ENCODE measurements at places on chromosomes 16 and 17.

GRCh38 chr17:48104440-48104839 is 3.1 kb upstream of the SNX11 start:
- DNase-seq = no peak

DNA sequence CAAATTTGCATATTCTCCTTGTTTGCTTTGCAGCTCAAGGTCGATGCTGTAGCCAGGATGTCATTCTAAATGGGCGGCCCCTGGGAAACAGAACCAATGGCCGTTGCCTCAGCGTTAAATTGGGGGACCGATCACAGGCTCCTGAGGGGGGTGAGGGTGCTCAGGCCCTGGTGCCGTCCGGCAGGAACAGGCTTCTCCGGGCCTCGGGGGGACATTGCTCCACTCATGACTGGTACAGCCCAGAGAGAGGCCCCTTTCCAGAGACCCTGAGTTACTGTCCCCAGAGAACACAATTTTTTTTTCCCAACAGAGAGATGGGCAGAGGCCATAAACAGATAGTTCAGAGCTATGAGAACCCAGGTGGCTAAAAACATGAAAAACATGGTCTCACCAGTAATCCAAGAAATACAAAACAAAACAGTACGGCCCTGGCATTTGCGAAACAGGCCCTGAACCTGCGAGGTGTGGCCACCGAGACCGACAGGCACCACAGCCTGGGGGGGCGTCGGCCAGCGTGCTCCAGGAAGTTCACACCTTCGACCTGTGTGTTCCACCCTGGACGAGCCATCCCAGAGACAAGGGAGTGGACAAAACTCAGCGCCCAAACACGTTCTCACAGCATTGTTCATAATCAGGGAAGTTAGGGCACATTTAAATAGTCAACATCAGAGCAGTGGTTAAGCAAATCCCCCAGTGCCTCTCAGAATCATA is 82.8 kb downstream of the METRNL start:
- no peak for DNase-seq

DNA sequence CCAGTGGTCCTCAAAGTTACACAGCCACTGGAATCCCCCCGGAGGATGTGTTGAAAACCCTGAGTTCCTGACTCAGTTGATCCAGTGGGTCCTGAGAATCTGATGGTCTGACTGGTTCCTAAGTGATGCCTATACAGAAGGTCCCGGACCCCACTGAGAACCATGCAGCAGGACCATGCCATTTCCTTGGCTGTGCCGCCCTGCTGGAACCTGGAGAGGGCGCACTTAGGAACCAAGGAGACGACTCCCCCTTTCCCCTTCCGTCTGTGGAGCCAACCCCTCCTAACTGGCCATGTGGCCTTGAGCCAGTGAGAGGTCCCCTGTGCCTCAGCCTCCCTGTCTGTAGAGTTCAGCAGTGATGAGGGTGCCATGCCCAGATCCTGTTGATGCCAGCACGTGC is 22.0 kb downstream of the C16orf74 start:
- no peak for DNase-seq

DNA sequence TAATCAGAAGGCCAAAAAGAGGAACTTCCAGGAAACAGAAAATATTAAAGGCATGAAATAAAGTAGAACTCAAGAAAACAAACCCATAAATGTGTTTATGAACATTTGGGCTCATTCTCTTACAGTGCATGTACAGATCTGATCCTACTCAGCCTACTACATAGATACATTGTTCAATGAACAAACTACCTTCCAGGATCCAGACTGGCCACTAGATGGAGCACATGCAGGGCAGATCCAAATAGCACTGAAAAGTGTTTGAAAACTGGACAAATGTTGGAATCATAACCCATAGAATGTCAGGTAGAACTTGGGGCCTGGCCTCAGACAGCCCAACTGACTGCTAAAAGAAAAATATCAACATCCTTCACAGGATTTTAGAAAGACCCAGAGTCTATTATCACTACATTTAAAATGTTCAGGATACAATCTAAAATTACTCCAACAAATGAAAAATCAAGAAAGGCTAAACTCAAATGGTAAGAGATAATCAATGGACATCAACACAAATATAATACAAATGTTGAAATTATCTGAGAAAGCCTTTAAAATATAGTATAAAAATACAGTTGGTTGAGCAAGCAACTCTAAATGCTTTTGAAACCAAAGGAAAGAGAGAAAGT is 122.4 kb upstream of the NUDT7 start:
- peak; percentile 29 for DNase-seq

DNA sequence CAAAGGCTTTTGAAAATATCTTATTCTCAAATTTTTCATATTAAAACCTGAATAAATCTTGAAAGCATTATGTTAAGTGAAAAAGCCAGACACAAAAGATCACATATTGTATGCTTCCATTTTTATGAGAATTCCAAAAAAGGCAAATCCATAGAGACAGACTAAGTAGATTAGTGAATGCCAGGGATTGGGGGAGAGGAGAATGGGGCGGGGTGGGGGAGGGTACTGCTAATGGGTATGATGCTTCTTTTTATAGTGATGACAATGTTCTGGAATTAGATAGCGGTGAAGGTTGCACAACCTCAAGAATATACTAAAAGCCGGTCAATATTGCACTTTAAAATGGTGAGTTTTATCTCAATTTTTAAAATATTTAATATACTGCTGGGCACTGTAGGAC is 44.0 kb downstream of the XPO6 start:
- DNase-seq = no peak

DNA sequence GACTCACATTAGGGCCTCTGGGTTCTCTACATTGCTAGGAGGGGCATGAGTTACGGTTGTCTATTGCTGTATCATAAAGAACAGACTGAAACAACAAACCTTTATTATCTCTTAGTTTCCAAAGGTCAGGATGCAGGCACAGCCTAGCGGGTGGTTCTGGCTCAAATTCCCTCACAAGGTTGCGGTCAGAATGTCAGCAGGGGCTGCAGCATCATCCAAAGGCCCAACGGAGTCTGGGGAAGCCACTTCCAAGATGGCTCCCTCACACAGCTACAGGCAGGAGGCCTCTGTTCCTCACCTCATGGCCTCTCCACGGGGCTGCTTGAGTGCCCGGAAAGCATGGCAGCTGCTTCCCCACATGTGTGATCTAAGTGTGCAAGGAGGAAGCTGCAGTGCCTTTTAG is 29.6 kb upstream of the ZFPM1 start:
- DNase-seq = no peak

DNA sequence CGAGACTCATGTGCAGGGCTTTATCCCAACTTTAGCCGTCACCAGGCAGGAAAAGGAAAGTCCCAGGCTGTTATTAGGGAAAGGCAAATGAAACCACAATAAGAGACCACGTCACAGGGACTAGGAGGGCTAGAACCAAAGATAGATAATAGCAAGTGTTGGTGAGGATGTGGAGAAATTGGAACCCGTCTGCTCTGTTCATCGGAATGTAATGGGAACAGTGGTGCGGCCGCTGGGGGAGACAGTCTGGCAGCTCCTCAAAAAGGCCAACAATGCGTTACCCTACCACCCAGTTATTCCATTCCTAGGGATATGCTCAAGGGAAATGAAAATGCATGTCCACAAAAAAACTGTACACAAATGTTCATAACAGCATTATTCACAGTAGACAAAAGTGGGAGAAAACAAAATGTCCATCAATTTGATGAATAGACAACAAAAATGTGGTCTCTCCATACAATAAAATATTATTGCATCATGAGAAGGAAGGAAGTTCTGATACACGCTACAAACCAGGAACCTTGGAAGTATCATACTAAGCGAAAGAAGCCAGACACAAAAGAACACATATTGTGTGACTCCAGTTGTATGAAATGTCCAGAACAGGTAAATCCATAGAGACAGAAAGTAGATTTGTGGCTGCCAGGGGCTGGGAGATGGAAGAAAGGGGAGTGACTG is 19.5 kb upstream of the USP10 start:
- no peak for DNase-seq

GRCh38 chr16:83145297-83145696 is 518.5 kb downstream of the CDH13 start:
- no peak for DNase-seq

DNA sequence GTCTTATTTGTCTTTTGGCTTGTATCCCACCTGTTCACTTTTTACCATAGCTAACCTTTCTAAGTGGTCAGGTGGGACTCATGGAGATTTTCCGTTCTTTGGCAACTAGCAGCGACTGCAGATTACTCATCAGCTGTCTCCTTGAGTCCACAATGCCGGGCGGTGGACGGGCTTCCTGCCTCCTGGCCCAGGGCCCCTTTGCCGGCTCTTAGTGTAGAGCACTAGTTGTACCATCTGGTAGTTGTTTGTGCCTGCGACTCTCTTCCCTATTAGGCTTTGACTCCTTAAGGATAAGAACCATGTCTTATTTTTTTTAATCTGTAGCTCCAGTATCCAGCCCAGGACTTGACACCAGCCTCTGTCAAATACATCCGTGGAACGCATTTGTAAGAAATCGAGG is 399.9 kb downstream of the WWOX start:
- no peak for DNase-seq

GRCh38 chr17:21475571-21475970 is 99.4 kb downstream of the KCNJ12 start:
- DNase-seq = no peak

DNA sequence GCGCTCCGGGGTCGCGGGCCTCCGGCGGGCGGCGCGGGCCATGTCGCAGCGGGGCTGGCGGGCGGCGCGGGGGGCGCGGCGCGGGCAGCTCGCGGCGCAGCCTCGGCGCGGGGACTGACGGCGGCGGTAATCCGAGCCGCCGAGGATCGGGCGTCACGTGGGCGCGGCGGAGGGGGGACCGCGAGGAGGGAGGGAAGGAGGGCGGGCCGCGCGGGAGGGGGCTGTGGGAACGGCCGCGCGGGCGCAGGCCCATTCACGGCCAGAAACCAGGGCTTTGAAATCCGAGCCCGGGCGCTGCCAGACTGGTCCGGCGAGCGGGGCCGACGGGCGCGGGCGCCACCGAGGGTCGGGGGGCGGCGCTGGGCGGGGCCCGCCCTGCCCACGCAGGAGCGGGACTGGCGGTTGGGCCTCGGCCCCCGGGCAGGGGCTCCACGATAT is at the start of gene MTSS2:
MTSS2 (minus strand) TSS at position 116 of the 438 bp plus-strand sequence. CDS start 262 bp downstream, outside the sequence.
- peak; percentile 85 for DNase-seq

DNA sequence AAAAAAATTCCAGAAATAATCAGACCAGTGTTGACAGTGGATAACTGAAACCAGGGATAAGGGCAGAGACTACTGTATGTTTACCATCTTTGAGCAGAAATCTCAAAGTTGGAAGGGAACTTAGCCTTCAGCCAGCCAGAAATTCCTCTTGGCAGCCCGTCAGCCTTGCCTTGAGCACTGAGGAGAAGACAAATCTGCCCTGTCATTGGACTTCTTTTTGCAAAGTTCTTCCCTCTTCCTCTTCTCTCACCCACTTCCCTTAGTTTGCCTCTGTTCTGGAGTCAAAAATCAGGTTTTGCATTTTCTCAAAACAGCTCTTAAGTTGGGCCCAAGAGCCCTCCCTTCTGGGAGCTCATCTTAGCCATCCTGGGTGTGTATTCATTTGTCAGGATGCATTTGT is 6.2 kb downstream of the TUFM start:
- no peak for DNase-seq

DNA sequence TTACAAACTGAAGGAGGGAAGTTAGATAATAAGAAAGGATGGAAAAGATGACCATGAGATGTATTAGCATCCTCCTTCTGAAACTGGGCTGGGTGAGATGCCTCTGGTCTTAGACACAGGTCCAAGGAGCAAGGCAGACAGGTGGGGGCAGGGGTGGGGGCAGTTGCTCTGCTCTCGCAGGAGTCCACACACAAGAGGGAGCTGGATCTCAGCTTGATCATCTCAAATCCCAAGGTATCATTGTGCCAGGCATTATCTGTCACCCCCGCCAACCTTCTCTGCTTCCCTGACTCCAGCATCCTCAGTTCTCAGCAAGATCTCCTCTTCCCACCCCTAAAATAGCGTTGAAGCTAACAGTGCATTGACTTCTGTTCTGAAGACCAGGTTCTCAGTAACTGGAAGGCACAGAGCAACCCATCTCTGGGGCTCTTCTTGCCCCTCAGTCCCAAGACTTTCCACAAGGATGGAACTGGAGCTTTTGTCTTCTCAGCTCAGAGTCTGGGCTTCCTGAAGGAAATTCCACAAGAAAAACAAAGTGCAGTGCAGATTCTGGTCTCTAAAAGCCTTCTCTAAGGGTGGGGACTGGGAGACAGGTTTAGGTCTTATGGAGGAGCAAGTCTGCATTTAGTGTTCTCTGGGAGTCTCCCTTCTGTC is 1.6 kb downstream of the FLOT2 start:
- no peak for DNase-seq

GRCh38 chr17:78300962-78301820 is 58.7 kb downstream of the SOCS3 start:
- no peak for DNase-seq

GRCh38 chr16:22307838-22308237 is 10.6 kb downstream of the POLR3E start:
- DNase-seq = no peak

- no peak for DNase-seq
Observed at GRCh38 chr16:56475201-56475600, 23.8 kb downstream of the OGFOD1 start.

- DNase-seq = peak; percentile 59
Observed at GRCh38 chr16:27355610-27356009, 41.8 kb downstream of the IL4R start.

- DNase-seq = no peak
Observed at GRCh38 chr17:9771465-9771864, 19.9 kb downstream of the DHRS7C start.

DNA sequence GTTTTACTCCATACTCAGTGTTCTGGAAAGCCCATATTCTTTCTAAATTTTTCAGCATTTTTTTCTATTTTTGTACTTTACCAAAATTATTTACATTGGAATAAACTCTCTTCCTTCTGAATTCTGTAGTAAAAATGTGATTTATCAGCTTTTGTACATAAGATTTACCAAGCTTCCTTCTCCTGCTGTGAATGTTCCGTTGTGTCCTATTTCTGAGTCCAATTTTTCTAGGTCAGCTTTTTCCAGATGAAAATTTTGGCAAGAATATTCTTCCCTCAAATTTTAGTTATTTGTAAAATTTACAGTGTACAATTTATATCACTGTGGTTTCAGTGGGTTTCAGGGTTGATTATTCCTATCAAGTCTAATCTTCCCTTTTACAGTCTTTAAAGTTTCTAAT is 27.5 kb downstream of the ASPA start:
- DNase-seq = no peak

GRCh38 chr16:89009343-89010209 is 32.6 kb upstream of the CBFA2T3 start:
- no peak for DNase-seq

DNA sequence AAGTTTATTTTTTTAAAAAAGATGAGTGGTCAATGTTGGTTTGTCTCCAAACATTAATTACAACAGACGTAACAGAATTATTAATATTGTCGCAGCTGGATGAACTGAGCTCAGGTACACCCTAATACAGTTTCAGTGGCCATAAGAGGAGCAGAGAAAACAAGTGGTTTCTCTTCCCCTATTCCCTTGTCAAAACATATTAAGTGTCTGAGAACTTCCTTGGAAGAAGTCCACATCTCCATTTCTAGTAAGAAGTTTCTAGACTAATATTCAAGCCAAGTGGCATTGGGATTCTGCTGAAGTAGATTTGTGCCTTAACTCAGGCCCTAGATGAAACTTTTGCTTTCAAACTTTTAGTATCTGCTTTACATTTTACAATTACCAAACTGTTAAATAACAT is 47.7 kb downstream of the GNA13 start:
- DNase-seq = no peak
